ENCODE measurements at places on chromosomes 4 and X. TPM values are rescaled to one million over a fixed set of nuclear protein-coding genes. Genes with fewer than 3 reads are reported as not detected.
A peak's percentile ranks its signal among the peaks of the same experiment; 100 is the strongest.

- peak; percentile 91 for DNase-seq
- H3K4me3 ChIP-seq: peak overlapping the region; percentile 99
- no peaks in the 10 kb centered on the region for H3K36me3 ChIP-seq
- H3K27me3 ChIP-seq: no peaks in the 10 kb centered on the region
- no peak overlapping the region for H3K27ac ChIP-seq
- H3K4me1 ChIP-seq: peaks cover 6% of the 10 kb centered on the region
Measured at GRCh38 chr4:125313497-125313896, 1.3 kb upstream of the FAT4 start.

Gene CSN1S1
- not detected for total RNA-seq

- H3K36me3 ChIP-seq: peaks cover 13% of the 10 kb centered on the region
- no peak overlapping the region for H3K4me3 ChIP-seq
- no peak for DNase-seq
- H3K27me3 ChIP-seq: peaks cover 41% of the 10 kb centered on the region
- H3K27ac ChIP-seq: no peak overlapping the region
Measured at GRCh38 chrX:56788717-56789122, 59.7 kb downstream of the NBDY start.

DNA sequence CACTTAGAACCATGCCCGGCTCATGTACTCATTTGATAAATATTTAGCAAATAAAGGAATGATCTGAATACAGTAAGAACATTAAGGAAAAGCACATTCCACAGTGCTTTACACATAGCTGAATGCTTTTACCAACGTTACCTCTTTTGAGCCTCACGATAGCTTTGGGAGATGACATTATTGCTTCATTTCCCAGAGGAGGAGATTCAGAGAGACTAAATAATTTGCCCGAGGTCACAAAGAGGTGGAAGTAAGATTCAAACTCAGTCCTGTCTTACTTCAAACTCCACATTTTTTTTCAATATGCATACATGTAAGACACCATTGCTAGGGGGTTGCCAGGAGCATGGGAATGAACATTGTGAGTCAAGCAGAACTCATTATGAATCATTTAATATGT lies 538.5 kb downstream of the BCOR start:
- H3K27me3 ChIP-seq: peaks cover 75% of the 10 kb centered on the region
- H3K4me3 ChIP-seq: no peak overlapping the region
- no peak overlapping the region for H3K27ac ChIP-seq

DNA sequence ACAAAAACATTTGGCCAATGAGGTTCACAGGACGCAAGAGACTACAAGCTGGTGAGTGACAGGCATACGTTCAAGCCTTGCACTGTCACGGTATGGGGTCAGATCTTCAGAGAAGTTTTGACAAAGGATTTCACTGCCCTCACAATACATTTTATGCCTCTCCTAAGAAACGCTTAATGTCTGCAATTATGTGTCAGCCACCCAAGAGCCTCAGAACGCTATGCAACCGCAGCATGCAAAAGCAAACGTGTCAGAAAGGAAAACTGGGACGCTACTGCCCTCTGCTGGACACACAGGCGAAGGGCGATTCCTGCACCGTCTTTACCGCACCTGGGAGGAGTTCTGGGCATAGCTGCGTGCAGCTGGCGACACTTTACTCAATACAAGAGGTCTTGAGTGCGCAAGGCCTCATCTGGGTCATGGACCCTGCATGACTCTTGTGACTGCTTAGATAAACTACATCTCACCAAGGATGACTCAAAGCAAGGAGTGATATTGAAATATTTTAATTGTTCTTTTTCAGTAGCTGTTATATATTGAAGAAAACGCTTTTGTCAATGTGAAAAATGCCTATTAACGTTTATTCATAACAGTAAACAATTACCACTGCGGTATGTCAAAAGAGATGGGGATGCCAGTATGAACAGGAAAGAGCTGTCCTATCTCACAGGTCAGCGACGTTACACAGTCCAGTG lies 147.6 kb upstream of the FRG1 start:
- DNase-seq: peak; percentile 57
- peaks cover 10% of the 10 kb centered on the region for H3K4me1 ChIP-seq
- H3K27ac ChIP-seq: no peak overlapping the region
- H3K4me3 ChIP-seq: peak overlapping the region; percentile 45
- no peaks in the 10 kb centered on the region for H3K27me3 ChIP-seq

Gene TRMT10A
- 19.1 TPM for total RNA-seq

GRCh38 chrX:155864655-155865054 lies 16.5 kb upstream of the VAMP7 start:
- H3K27ac ChIP-seq: no peak overlapping the region
- H3K36me3 ChIP-seq: no peaks in the 10 kb centered on the region
- H3K27me3 ChIP-seq: no peaks in the 10 kb centered on the region
- DNase-seq: peak; percentile 14
- H3K4me1 ChIP-seq: no peaks in the 10 kb centered on the region

DNA sequence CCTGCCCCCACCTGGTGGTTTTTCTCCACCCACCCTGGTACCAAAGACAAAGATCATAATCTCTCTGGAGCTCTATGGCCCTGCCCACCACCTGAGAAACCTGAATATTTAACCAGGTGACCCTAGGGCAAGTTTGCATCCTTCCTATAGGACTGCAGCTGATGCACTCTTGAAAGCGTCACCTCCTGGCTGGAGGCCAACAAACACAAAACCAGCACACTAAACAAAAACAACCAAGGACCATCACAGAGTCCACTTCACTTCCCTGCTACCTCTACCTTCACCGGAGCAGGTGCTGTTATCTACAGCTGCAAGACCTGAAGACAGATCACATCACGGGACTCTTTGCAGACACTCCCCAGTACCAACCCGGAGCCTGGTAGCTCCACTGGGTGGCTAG lies 296.7 kb upstream of the FGF13 start:
- no peaks in the 10 kb centered on the region for H3K27me3 ChIP-seq
- no peaks in the 10 kb centered on the region for H3K36me3 ChIP-seq
- no peak for DNase-seq
- no peak overlapping the region for H3K4me3 ChIP-seq

Gene F11
- total RNA-seq: not detected

Gene PNMA6E
- not detected for total RNA-seq

DNA sequence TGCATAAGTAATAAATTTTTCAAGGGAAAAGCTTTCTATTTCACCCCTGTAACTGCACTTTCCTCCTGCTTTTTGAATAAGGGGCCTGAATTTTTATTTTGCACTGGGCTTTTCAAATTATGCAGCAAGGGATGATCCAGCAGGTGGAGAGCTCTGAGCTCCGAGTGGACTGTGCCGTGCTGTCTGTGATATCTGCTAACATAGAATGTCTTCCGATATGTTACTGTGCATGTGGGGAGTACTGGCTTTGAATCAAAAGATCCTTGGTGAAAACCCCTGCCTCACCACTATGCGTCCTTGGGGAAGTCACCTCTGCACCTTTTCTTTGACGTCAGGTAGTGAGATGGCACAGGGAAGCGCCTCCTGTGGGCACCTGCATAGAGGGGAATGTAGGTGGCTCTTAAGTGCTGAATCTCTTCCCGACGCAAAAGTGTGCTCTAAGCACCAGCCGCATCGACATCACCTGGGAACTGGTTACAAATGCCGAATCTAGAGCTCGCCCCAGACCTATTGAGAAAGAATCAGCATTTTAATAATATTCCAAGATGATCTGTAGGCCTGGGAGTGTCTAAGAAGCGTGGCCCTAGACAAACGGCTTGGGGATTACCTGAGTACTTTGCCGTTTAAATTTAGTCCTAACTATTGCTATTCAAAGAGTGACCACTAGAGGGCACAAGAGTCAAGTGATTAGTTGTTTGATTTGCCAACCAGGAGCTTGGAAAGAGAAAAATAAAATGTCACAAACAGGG lies 19.2 kb upstream of the WFS1 start:
- peaks cover 18% of the 10 kb centered on the region for H3K27me3 ChIP-seq
- no peak overlapping the region for H3K4me3 ChIP-seq
- no peaks in the 10 kb centered on the region for H3K4me1 ChIP-seq
- H3K27ac ChIP-seq: no peak overlapping the region

- H3K36me3 ChIP-seq: no peaks in the 10 kb centered on the region
- no peaks in the 10 kb centered on the region for H3K27me3 ChIP-seq
- peak; percentile 53 for DNase-seq
- H3K4me3 ChIP-seq: peak overlapping the region; percentile 71
- H3K27ac ChIP-seq: peak overlapping the region; percentile 61
- peaks cover 14% of the 10 kb centered on the region for H3K4me1 ChIP-seq
Measured at GRCh38 chr4:139266583-139267257, 13.3 kb downstream of the MGARP start.

DNA sequence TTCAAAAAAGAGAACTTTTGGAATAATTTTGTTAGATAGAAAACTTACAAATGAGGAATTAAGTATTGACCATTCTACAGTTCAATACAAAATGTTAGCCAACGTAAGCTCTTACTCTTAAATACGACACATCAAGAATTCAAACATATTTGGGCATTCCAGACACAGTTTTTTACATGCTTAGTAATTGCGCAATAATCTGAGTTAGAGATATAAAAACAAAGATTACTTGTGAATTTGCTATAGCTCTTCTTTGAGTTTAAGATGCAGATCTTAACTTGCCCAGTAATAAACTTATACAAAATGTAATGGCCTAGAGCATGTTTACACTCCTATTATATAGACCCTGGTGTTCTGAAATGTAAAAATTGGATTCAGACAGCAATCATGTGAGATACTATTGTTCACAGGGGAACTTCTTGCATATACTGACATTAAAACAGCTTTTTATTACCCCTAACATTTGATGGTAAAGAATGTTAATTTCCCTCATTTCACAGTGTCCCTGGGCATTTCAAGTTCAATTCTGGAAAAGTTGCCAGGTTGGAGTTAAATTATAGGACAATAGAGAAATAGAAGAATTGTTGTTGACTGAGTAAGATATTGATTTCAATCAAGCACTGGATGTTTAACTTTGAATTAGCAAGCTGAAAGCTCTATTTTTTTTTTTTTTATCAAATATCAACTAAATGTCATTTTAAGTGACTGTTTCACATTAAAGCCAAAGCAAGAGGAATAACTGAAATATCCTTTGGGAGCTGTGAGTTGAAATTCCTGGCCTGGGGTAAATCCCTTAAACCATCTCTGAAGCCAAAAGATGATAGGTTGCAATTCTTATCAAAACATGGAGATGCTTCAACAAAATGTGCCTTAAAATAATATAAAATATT lies 910 bp downstream of the HPGDS start:
- no peaks in the 10 kb centered on the region for H3K27me3 ChIP-seq
- no peaks in the 10 kb centered on the region for H3K4me1 ChIP-seq
- no peaks in the 10 kb centered on the region for H3K36me3 ChIP-seq
- H3K4me3 ChIP-seq: no peak overlapping the region
- DNase-seq: no peak
- no peak overlapping the region for H3K27ac ChIP-seq

Gene CDX4
- not detected for total RNA-seq

DNA sequence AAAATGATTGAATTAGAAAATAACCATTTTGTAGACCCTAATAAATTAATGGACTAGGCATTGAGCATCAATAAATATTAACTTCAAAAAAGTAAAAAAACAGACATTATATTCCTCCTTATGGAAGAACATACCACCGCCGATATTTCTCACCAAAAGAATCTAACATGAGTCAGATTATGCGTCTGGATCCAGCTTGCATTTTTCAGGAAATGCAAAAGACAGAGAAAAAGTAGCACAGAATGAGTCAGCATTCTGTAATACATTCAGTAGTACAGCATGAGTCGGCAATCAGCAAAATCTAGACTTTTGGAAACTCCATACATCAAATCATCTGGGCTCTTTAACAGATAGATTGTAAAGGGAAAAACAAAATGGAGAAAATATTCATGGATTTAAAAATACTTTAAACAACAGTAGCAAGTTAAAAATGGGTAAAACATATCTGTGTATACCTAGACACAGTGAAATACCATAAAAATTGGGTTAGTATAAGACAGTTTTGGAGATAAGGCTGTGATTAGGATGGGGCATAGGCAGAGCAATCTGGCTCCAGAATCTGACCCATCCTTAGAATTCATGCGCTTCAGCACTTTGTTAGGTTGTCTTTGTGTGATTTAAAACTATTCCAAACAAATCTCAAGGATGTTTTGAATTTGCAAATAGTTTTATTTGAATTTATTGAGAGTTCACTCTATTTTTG lies 633.0 kb upstream of the FAM241A start:
- H3K36me3 ChIP-seq: no peaks in the 10 kb centered on the region
- H3K4me1 ChIP-seq: peaks cover 7% of the 10 kb centered on the region

DNA sequence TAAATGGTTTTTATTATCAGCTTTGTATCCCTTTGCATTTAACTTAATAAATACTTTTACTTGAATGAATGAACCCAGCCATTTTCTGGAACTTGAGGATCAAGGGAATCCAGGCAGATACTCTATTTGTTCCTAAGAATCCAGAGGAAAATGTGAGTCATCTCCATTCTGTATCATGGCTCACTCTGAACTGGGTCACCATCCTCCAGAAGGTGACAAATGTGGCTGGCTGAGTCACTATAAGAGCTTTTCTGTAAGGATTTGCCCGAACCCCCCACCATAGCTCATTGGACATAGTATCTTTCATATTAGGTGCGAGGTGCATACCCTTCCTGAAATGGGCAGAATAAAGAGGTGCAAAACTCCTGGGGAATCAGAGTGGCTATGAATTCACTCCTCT lies 25.8 kb downstream of the RTL9 start:
- H3K27me3 ChIP-seq: peaks cover 64% of the 10 kb centered on the region
- no peak overlapping the region for H3K27ac ChIP-seq
- DNase-seq: no peak
- H3K4me1 ChIP-seq: no peaks in the 10 kb centered on the region
- H3K4me3 ChIP-seq: no peak overlapping the region

DNA sequence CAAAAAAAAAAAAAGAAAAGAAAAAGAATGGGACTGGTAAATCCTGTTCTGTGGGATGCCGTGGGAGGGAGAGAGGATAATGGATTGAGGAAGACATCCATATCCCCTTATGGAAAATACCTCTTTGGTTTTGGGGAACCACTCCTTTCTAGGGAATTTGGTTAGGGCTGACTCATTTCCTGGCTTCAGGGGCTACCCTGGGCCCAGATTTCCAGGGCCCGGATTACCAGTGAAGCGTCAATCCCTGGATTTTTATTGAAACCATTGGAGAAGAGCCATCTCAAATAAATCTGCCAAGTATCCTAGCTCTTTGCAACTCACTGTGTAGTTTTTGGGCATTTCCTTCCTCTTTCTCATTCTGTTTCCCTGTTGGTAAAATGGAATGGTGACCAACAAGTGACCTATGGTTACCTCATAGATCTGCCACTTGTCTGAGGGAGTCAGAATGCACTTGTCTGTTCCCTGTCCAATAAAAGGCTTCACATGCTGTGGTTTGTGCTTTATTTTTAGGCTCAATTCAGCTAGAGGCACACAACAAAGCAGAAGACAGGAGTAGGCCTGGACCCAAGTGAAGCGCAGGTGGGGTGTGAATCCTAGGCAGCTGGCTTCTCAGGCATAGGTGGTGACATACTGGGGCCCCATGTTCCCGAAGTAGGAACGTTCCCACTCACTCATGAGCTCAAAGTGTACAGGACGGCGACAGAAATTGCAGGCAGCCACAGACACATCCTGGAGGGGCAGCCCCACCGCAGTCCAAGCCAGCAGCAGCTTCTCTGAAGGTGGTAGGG lies 8.6 kb downstream of the APEX2 start:
- peaks cover 17% of the 10 kb centered on the region for H3K27me3 ChIP-seq
- peaks cover 6% of the 10 kb centered on the region for H3K4me1 ChIP-seq
- DNase-seq: peak; percentile 58
- H3K4me3 ChIP-seq: no peak overlapping the region
- no peak overlapping the region for H3K27ac ChIP-seq
- H3K36me3 ChIP-seq: peaks cover 6% of the 10 kb centered on the region

Gene PPID
- total RNA-seq: 36.6 TPM

All from MCF 10A (cell line).